AG04449 (cell line): ENCODE measurements at places on chromosomes 7 and 10.

GRCh38 chr7:158771-159170 is 33.6 kb upstream of the FAM20C start:
- DNase-seq, result no peak

GRCh38 chr10:89553064-89553734 is 17.8 kb upstream of the SLC16A12 start:
- DNase-seq, result peak; percentile 81

DNA sequence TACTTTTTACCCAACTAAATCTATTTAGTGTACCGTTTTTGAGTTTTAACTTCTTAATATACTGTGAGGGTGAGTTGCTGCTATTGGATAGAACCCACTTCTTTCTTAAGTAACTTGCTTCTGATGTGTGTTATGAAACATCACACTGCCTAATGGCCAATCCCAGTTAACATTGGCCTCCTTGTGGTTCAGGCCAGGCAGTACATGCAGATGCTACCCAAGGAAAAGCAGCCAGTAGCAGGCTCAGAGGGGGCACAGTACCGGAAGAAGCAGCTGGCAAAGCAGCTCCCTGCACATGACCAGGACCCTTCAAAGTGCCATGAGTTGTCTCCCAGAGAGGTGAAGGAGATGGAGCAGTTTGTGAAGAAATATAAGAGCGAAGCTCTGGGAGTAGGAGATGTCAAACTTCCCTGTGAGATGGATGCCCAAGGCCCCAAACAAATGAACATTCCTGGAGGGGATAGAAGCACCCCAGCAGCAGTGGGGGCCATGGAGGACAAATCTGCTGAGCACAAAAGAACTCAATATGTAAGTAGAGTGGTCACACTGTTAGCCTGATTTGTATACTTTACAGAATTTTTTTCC is 39.7 kb downstream of the TES start:
- DNase-seq, result no peak

GRCh38 chr10:60978287-60979115 is 34.5 kb upstream of the RHOBTB1 start:
- no peak for DNase-seq

DNA sequence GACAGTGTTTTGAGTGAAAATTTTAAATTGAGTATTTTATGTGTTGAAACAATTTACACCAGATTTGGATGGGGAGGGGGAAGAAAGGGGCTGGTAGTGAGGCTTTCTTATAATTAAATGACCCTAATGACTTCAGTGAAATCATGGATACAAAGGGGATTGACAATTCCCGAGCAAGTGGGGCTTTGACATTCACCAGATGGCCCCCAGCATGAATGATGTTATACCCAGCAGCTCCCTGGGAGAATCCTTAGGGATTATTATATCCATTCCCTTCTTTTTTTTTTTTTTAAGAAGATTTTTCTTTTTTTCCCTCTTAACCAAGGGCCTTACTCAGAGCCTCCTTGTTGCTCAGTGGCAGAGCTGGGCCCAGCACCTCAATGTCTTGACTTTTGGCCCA is 17.9 kb downstream of the PLPP4 start:
- no peak for DNase-seq

- no peak for DNase-seq
Measured at GRCh38 chr7:22696541-22697228, 30.3 kb upstream of the IL6 start.

- DNase-seq, result no peak
Measured at GRCh38 chr7:72298912-72299311, 113.2 kb downstream of the CALN1 start.

- DNase-seq, result no peak
Measured at GRCh38 chr7:151379534-151380198, 30.2 kb downstream of the WDR86 start.

GRCh38 chr10:92693534-92693893 is 3.8 kb downstream of the HHEX start:
- DNase-seq, result no peak

GRCh38 chr10:10477844-10478243 is 539.8 kb upstream of the CELF2 start:
- DNase-seq, result no peak

DNA sequence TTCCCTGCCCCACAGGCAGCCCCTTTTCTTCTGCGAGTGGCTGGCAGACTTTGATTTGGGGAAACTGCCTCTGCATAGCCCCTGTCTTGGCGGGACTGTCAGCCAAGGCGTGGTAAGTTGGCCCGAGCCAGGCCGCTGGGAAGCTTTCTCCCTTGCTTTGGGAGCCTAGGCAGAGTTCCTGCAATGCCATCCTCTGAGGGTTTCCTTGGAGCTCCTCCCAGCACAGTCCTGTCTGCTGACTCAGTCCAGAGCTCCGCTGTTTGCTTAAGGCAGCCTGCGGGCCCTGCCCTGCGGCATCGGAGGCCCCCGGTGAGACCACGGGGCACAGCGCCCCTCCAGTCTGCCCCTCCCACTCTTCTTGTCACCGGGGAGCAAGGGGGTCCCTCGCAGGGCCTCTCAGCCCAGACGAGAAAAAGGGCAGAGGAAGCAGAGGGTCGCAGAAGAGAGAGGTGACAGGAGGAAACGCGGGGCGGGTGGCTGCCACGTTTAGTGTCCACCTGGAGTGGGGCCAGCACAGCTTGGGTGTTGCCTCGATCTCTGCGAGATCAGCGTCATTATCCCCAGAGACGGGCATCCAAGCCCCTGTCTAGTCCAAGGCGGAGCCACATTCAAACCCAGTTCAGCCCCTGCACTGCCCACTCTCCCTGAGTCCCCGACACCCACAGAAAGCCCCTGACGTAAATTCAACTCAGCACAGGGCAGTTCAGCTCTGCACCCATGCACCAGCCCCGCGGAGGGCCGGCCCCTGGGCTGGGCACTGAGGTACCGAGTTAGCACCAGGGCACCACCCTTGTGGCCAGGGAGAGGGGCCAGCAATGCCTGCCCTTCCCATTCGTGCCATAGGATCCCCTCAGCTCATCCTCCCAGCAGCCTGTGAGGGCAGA is 59.0 kb upstream of the CHST15 start:
- DNase-seq, result peak; percentile 12

GRCh38 chr10:127449490-127449889 is 99.6 kb upstream of the NPS start:
- DNase-seq, result no peak

DNA sequence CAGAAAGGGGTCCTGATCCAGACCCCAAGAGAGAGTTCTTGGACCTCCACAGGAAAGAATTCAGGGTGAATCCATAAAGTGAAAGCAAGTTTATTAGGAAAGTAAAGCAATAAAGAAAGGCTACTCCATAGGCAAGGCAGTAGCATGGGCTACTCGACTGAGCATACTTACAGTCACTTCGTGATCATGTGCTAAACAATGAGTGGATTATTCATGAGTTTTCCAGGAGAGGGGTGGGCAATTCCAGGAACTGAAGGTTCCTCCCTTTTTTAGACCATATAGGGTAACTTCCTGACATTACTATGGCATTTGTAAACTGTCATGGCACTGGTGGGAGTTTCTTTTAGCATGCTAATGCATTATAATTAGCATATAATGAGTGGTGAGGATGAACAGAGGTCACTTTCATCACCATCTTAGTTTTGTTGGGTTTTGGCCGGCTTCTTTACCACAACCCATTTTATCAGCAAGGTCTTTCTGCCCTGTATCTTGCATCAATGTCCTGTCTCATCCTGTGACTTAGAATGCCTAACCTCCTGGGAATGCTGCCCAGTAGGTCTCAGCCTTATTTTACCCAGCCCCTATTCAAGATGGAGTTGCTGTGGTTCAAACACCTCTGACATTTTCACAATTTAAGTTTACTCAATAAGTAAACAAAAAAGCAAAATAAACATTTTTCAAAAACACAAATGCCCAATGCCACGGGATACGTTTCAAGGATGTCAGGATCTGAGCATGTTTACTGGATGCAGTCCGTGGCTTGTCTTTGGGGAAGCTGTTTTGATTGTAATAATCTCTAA is 37.0 kb downstream of the ALOX5 start:
- DNase-seq, result no peak

DNA sequence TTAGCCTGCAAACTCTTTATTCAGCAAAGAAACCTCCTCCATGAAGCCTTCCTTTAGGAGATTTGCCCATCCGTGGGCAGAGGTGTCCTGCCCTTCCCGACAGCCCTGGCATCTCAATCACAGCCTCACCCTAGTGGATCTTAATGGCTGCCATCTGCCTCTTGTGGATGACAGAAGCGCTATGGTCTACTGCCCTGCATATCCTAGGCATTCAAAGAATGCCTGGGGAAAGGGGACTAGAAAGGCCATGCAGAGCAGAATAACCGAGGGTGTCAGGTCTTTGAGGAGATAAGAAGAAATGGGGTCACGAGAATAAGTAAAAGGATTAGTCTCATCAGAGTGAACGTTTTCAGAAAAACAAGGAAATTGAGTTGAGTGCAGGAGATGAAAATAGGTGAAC is 57.7 kb upstream of the SPOCK2 start:
- no peak for DNase-seq

DNA sequence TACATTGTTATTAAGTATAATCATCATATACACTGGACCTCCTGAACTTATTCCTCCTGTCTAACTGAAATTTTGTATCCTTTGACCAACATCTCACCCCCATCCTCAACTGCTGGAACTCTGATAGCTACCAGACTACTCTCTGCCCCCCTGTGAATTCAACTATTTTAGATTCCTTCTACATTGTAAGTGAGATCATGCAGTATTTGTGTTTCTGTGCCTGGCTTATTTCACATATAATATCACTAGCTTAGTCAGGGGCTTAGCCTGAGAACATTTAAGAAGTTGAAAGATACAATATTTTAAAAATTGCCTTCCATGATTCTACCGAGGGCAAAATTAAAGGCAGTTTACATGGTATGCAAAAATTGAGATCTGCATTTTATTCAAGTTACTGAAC is 26.9 kb downstream of the STAMBPL1 start:
- DNase-seq, result no peak

- no peak for DNase-seq
Measured at GRCh38 chr7:18900803-18901202, 216.6 kb downstream of the TWIST1 start.

DNA sequence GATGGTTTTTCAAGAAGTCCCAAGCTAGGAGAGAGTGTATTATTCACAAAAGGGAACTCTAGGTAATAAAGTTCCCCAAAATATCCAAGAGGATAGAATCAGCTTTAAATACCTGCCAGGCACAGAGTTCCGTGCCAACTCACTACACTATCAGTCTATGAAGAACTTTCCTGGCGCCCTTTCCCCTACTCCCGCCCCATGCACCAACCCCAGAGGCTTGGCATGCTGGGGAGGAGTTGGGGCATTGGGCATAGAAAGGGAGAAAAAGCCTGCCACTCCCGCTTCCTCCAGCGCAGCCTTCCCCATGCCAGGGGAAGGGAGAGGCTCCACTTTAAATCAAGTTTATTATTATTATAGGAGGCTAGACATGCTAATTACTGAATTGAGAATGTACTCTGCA is 54.9 kb downstream of the ZNF800 start:
- no peak for DNase-seq

- no peak for DNase-seq
Measured at GRCh38 chr10:102537367-102537766, 33.6 kb downstream of the SUFU start.

- DNase-seq, result no peak
Measured at GRCh38 chr10:79230850-79231249, 116.4 kb upstream of the PPIF start.

DNA sequence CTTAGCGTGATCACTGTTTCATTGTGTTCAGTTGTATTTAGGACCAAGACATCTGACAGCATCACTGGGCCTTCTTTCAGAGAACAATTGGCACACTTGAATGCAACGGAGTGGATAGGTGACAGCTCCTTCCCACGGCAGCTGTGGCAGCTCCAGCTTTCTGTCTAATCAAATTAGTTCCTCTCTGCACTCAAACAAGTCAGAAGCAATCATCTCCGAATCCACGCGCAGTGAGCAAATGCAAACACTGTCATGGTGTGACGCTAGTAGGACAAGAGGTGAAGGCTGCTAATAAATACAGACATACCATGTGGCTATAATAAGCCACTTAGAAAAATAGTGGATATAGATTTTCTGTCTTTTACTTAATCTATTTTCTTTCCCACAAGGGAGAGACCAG is 542.4 kb downstream of the ACTR3B start:
- DNase-seq, result no peak

GRCh38 chr10:33617381-33618080 is 283.1 kb upstream of the NRP1 start:
- DNase-seq, result no peak

GRCh38 chr10:112614586-112614985 is 167.6 kb downstream of the VTI1A start:
- DNase-seq, result no peak

DNA sequence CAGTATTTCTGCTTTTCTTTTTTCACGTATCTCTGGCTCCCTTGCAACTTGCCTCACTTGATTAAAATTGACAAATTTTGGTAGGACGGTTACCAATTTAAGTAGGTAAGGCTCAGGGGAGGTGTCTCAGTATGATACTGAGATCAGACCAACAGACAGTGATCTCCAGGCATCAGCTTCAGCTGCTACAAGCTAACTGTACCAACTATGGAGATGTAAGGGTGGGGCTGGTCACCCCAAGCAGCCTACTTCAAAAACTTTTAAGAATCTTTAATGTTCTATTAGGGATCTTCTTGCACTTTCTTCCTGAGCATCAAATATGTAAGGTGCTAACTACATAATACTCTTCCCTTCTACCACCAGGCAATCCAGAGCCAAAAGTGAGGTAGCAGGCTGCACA is 26.9 kb downstream of the SLC35B4 start:
- no peak for DNase-seq

DNA sequence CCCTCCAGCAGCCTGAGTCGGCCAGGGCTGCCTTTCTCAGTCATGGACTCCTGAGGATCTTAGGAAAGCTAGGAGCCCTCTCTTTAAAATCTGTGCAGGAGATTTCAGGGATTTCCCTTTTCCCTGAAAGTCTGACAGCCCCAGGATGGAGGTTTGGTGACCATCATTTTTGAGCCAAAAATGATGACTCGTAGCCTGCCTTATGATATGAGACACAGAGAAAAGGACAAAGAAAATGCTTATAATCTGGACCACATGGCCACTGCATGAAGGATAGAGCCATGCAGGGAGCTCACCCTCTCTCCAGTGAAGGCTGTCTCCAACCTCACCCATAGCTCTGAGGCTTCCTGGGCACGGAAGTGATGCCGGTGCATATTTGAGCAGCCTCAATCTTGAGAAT is 106.6 kb upstream of the CHST15 start:
- no peak for DNase-seq

GRCh38 chr10:8359467-8359866 is 305.0 kb downstream of the GATA3 start:
- DNase-seq, result no peak

DNA sequence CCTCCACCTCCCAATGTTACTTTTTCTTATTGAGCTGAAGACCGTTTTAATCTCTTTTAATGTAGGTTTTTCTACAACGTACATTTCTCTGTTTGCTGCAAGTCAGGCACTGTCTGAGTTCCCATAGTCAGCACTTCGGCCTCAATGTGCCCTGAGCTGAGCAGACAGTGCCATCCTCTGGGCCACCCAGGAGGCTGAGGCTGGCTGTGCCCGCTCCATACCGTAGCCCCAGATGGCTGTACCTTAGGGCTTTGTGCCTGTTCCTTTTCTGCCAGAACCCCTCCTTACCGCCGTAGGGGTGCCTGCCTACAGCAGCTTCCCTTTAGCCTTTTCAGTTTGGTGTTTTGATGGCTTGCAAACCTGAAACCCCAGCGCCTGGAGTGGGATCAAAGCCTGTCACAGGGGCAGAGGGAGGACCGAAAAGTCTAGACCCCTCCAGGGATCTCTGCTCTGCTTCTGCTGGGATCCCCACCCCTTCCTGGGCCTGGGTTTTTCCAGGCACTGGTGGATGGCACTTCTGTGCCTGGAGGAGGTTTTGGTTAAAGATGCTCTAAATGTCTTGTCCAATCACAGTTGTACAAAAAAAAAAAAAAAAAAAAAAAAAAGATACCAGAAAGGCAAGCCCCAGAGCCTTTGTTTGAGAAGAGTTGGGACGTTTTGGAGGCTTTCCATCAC is 9.0 kb downstream of the AGAP3 start:
- no peak for DNase-seq
